Tongue (tissue), 3 donors: ENCODE measurements at places on chromosomes 2 and 18. TPM values are rescaled to one million over a fixed set of nuclear protein-coding genes. Genes with fewer than 3 reads are reported as not detected.

The STON1 gene
- 13.4 TPM for total RNA-seq

The POTEE gene
- not detected for total RNA-seq

DNA sequence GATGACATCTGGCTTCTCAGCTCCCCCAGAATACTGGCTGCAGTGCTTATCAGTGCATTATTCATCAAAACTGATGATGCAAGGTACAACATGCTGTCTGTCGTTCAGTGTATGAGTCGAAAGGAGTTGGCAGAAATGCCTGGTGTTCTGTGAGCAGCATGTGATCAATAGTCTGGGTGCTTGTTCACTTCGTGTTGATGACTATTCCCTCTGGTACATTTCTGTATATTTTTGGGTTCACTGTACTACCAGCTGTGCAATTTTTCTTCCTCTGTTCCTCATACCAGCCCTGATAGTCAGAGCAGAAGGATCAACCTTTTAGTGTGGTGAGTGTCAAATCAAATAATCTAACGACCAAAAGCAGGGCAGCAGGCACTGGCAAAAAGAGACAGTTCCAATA is 59.0 kb upstream of the KLHL14 start:
- DNase-seq = no peak

DNA sequence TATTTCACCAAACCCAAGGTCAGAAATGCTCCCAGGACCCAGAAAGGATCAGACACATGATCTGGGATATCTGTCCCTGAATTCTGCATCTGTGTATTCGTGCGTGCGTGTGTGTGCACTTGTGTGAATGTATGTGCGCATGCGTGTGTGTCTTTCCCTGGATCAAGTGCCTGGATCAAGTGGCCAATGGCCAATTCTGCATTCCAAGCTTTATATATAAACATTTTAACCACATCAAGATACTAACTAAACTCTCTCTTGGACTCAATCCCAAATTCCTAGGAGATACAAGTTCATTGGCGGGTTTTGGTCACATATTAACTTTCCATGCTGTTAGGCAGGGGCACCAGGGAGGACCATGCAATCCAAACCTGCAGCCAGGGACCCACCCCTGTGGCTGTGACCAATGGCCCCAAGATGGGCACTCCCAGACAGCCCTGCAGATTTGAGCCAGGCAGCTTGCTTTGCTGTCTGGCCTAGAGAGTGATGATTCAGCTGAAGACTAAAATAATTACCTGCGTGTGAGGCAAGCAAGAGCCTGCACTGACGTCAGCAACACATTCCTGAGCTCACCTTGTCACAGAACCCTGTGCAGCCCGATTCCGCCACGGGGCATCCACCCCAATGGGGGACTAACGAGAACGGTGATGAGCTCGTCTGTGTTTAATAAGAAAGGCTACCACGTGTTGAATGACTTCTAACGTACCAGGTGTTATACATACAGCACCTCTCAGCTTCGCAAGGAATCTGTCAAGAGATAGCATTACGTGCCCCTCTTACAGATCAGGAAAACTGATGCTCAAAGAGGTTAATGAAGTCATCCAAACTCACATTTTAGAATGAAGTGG is 45.3 kb upstream of the ROCK2 start:
- DNase-seq = peak; percentile 88

GRCh38 chr2:174868878-174869277 is 104.6 kb upstream of the CHRNA1 start:
- no peak for DNase-seq

- DNase-seq = no peak
Observed at GRCh38 chr2:149738767-149739166, 151.2 kb upstream of the MMADHC start.
